ENCODE measurements at places on chromosomes 7 and 10. TPM values are rescaled to one million over a fixed set of nuclear protein-coding genes. Genes with fewer than 3 reads are reported as not detected.

DNA sequence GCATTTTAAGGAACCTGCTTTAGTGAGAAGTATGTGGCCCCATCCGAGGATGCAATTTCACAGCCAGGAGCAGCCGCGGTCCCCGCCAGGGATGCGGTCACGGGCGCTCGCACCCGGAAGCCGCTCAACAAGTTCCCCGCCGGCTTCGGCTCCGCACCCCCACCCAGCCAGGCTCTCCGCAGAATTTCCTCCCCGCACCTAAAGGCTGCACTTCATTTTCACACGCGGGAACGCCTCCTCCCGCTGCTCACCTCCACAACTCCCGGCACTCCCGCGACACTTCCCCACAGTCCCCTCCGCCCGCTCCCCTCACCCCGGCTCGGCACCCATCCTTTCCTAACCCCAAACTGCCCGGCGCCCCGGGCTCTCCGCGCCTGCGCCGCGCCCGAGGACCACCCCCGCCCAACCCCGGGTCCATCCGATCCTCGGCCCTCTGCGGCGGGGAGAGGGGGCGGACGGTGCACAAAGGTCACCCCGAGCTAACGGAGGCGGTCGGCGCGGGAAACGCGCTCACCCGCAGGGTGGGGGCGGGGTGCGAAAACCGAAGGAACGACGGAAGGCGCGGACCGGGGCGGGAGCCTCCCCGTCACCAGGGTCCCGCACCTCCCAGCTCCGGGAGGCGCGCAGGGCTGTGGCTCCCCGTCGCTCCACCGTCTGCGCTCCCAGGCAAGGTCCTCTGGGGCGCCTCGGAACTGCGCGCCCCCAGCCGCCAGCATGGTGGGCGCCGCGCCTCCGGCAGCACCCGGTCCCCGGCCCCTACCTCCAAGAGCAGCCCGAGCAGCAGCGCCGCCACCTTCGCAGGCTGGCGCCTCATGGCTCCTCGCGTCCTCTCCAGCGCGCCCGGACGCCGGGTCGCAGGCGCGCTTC, 558 bp downstream of the VOPP1 start:
- DNase-seq = peak; percentile 66

DNA sequence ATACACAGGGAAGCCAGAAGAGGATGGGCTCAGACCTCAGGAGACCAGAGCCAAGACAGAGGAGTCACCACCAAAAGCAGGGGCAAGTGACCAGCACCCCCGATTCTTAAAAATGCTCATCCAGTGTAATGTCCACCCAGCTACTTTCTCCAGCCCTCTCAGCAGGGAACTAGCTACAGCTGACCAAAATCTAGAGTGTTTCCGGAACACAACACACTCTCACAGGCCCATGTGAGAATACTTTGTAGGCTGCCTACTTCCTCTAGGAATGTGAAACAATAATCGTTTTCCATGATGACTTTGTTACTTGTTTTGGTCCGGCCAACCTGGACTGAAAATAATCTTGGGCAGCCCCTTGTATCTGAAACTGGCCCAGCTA, 14.5 kb downstream of the PSAP start:
- DNase-seq = no peak

GRCh38 chr7:34371922-34372321, 286.1 kb upstream of the NPSR1 start:
- no peak for DNase-seq

- DNase-seq = no peak
Measured at GRCh38 chr7:157224627-157225026, 85.9 kb downstream of the UBE3C start.

The PNLIPRP2 gene
- 1.00 TPM for total RNA-seq

DNA sequence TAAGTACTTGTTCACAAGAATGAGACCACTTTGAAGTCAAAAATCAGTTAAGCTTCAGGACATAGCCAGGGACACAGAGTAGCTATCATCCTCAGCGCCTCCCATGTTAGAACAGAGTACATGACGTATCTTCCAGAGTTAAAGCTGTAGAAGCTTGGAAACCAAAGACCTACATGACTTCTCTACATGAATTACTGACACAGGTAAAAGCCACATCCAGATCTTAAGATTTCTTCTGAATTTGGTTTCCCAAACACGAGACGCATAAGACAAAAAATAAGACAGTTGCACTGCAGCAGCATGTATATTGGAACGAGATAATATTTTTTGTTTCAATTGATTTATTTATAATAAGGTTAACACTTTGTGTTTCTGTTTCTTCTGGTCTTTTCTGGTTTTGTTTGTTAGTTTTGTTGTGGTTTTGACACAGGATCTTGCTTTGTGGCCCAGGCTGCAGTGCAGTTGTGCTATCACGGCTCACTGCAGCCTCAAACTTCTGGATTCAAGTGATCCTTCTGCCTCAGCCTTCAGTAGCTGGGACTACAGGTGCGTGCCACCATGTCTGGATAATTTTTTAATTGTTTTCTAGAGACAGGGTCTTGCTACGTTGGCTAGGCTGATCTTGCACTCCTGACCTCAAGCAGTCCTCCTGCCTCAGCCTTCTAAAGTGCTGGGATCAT, 10.2 kb upstream of the EPC1 start:
- no peak for DNase-seq
